ENCODE measurements at places on chromosomes 16 and 17. TPM values are rescaled to one million over a fixed set of nuclear protein-coding genes. Genes with fewer than 3 reads are reported as not detected.

- H3K27ac ChIP-seq = no peak overlapping the region
- DNase-seq = no peak
- H3K4me1 ChIP-seq = no peaks in the 10 kb centered on the region
- no peaks in the 10 kb centered on the region for H3K27me3 ChIP-seq
These were observed 446.0 kb upstream of the GOT2 start for GRCh38 chr16:59180083-59180476.

- peaks cover 5% of the 10 kb centered on the region for H3K4me1 ChIP-seq
- H3K4me3 ChIP-seq = no peak overlapping the region
- H3K27ac ChIP-seq = no peak overlapping the region
- H3K27me3 ChIP-seq = no peaks in the 10 kb centered on the region
These were observed 5.2 kb downstream of the PDP2 start for GRCh38 chr16:66885491-66885890.

- H3K27ac ChIP-seq = no peak overlapping the region
- H3K4me3 ChIP-seq = no peak overlapping the region
- DNase-seq = no peak
- no peaks in the 10 kb centered on the region for H3K36me3 ChIP-seq
- no peaks in the 10 kb centered on the region for H3K4me1 ChIP-seq
These were observed 15.4 kb upstream of the KATNB1 start for GRCh38 chr16:57720142-57720575.

DNA sequence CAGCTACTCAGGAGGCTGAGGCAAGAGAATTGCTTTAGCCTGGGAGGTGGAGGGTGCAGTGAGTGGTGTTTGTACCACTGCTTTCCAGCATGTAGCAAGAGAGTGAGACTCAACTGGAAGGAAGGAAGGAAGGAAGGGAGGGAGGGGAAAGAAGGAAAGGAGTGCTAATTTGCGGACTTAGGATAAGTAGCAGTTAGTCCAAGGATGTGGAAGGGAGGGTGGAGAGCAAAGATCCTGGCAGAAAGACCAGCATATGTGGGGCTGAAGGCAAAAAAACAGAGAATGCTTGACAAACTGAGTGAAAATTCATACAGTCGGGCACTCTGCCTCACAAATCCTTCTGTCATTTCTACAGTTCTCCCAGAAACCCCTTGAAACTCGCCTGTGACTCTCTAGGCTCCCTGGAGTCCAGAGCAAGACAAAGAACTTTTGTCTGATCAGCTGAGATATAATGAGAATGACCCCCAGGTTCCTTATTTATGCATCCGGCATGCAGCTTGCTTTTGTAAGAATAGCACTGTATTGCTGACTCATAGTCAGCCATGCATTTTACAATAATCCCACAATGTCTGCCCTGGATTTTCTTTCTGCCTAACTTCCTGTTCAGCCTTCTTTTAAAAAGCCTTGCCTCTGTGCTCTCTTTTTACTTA, 31.5 kb downstream of the CDK5RAP3 start:
- H3K27me3 ChIP-seq = no peaks in the 10 kb centered on the region
- DNase-seq = no peak
- peak overlapping the region; percentile 37 for H3K27ac ChIP-seq
- H3K4me1 ChIP-seq = peaks cover 19% of the 10 kb centered on the region
- H3K36me3 ChIP-seq = no peaks in the 10 kb centered on the region

- no peaks in the 10 kb centered on the region for H3K27me3 ChIP-seq
- H3K4me1 ChIP-seq = peaks cover 23% of the 10 kb centered on the region
- peak; percentile 99 for DNase-seq
- H3K36me3 ChIP-seq = no peaks in the 10 kb centered on the region
These were observed 31.5 kb upstream of the B4GALNT2 start for GRCh38 chr17:49101054-49101534.

DNA sequence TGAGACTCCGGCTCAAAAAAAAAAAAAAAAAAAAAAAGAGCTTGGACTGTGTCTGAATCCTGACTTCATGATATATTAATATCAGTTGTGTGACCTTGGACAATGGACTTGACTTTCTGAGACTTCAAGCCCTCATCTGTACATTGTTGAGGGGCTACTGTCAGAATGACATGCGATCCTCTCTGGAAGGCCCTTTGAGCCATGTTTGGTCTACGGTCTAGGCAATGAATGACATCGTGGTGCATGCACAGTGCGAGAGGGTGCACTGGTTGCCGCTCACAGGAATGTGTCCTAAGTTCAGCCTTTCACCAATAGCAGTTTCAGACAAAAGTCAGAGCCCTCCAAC, 43.0 kb upstream of the ZNF629 start:
- H3K4me1 ChIP-seq = no peaks in the 10 kb centered on the region
- H3K36me3 ChIP-seq = no peaks in the 10 kb centered on the region
- no peak for DNase-seq
- H3K27ac ChIP-seq = no peak overlapping the region
- H3K4me3 ChIP-seq = no peak overlapping the region

GRCh38 chr16:75836347-75837010, 110.2 kb upstream of the CPHXL start:
- no peak overlapping the region for H3K27ac ChIP-seq
- H3K27me3 ChIP-seq = no peaks in the 10 kb centered on the region
- no peaks in the 10 kb centered on the region for H3K4me1 ChIP-seq
- no peak for DNase-seq
- no peak overlapping the region for H3K4me3 ChIP-seq

DNA sequence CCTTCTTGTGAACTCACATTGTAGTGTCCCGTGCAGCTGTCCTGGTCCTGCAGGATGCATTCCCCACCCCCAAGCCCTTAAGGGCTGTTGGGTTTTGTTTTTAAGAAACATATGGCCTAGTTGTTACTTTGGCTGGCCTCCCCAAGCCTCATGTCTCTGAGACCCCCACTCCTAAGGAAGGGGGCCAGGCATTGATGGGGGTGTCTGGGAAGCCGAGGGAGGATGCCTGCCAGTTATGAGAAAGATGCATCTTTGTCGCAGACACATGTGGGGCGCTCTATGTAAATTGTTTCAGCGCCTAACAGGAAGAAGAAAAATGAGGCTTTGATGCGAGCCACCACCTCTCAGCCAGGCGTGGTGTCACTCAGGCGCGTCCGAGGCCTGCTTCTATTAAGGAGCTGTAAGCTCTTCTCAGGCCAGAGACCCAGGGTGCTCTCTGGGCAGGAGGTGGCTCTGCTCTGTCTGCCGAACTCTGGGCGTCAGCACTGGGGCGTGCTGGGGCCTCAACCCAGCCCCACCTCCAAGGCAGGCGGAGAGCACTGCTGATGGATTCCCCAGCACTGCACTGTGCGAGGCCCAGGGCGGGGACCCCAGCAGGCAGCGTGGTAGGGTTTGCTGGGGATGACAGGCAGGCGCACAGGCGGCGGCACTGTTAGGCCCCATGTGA, 70.6 kb downstream of the SREBF1 start:
- H3K36me3 ChIP-seq = no peaks in the 10 kb centered on the region
- DNase-seq = no peak
- H3K4me3 ChIP-seq = no peak overlapping the region
- H3K4me1 ChIP-seq = peaks cover 20% of the 10 kb centered on the region
- no peaks in the 10 kb centered on the region for H3K27me3 ChIP-seq
- peak overlapping the region; percentile 91 for H3K27ac ChIP-seq

GRCh38 chr16:12417815-12418211, 385.9 kb downstream of the CPPED1 start:
- no peaks in the 10 kb centered on the region for H3K27me3 ChIP-seq
- H3K27ac ChIP-seq = no peak overlapping the region
- H3K4me3 ChIP-seq = no peak overlapping the region
- H3K36me3 ChIP-seq = no peaks in the 10 kb centered on the region
- DNase-seq = no peak

GRCh38 chr17:2058586-2059546, 4.0 kb downstream of the HIC1 start:
- peaks cover 7% of the 10 kb centered on the region for H3K4me1 ChIP-seq
- H3K4me3 ChIP-seq = no peak overlapping the region
- no peak for DNase-seq
- H3K27me3 ChIP-seq = peaks cover 7% of the 10 kb centered on the region
- peaks cover 10% of the 10 kb centered on the region for H3K36me3 ChIP-seq
- no peak overlapping the region for H3K27ac ChIP-seq

GRCh38 chr17:75475144-75475835, 18.9 kb downstream of the TMEM94 start:
- peaks cover 2% of the 10 kb centered on the region for H3K36me3 ChIP-seq

DNA sequence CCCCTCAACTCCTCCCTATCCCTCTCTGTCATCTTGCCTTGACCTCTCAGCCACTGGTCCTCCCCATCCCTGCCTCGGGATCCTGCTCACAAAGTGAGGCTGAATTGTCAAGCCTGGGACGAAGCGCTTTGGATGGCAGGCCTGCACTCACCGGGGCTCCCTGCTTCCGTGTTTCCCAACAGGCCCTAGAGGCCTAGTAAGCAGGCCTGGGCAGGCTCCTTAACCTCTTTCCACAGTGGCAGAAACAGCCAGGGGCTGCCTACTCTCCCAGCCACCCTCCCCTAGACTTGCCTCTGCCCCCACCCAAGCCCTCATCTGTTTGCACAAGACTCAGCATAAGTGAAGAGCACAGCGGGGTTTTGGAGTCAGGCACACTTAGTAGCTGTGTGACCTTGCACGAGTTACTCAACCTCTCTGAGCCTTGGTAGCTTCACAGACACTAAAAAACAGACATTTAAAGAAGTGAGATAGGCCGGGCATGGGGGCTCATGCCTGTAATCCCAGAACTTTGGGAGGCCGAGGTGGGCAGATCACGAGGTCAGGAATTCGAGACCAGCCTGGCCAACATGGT, 5.0 kb upstream of the FADS6 start:
- H3K36me3 ChIP-seq = no peaks in the 10 kb centered on the region
- no peak overlapping the region for H3K27ac ChIP-seq
- H3K4me1 ChIP-seq = peaks cover 4% of the 10 kb centered on the region
- no peak overlapping the region for H3K4me3 ChIP-seq
- DNase-seq = no peak
- peaks cover 28% of the 10 kb centered on the region for H3K27me3 ChIP-seq

DNA sequence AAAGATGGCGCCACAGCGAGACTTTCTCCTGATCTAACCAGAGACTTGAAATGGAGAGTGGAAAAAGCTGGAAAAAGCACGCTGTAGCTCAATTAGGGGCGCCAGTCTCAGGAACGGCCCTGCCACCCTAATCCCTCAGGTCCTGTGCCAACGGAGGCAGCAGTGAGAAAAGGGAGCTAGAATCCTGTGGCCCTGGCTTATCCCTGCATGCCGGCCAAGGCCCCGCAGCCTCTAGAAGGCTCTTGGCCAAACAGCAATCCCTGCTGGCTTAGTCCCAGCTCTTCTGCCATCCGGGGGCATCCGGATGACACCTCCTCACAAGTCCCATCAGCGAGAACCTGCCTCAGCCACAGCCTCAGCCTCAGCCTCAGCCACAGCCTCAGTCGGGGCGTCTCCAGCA, 69.8 kb downstream of the MRM3 start:
- H3K36me3 ChIP-seq = peaks cover 16% of the 10 kb centered on the region
- H3K27ac ChIP-seq = no peak overlapping the region
- no peak overlapping the region for H3K4me3 ChIP-seq
- DNase-seq = no peak

- H3K36me3 ChIP-seq = peaks cover 2% of the 10 kb centered on the region
- peaks cover 24% of the 10 kb centered on the region for H3K4me1 ChIP-seq
- no peaks in the 10 kb centered on the region for H3K27me3 ChIP-seq
- DNase-seq = no peak
- peak overlapping the region; percentile 91 for H3K4me3 ChIP-seq
These were observed 495 bp downstream of the PARN start for GRCh38 chr16:14629612-14629918.

- no peak for DNase-seq
- no peaks in the 10 kb centered on the region for H3K4me1 ChIP-seq
- peak overlapping the region; percentile 50 for H3K4me3 ChIP-seq
- no peak overlapping the region for H3K27ac ChIP-seq
- H3K27me3 ChIP-seq = no peaks in the 10 kb centered on the region
These were observed 1.2 kb downstream of the GALK1 start for GRCh38 chr17:75763613-75764416.

DNA sequence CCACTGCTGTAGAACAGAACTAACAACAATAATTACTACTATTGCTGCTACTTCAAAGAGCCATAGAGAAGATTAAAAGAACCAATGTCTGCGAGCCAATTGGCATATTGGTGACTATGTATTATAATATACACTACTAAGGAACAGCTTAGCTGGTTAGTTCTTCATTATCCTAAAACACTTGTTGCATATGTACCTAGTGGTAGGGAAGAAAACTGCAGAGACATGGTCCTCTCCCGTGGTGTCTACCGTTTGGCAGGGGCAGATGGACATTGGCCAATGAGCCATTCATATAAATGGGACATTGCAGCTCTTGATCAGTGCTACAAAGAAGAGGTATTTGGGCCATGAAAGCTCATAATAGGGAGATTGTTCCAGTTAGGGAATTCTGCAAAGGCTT, 46.4 kb upstream of the CLEC3A start:
- H3K27me3 ChIP-seq = no peaks in the 10 kb centered on the region
- DNase-seq = no peak
- no peaks in the 10 kb centered on the region for H3K4me1 ChIP-seq
- H3K4me3 ChIP-seq = no peak overlapping the region
- H3K27ac ChIP-seq = no peak overlapping the region
- no peaks in the 10 kb centered on the region for H3K36me3 ChIP-seq

GRCh38 chr17:6670571-6670970, 19.0 kb downstream of the C17orf100 start:
- peak overlapping the region; percentile 92 for H3K27ac ChIP-seq
- H3K36me3 ChIP-seq = no peaks in the 10 kb centered on the region
- H3K4me1 ChIP-seq = peaks cover 43% of the 10 kb centered on the region
- DNase-seq = no peak

- H3K4me1 ChIP-seq = peaks cover 39% of the 10 kb centered on the region
- no peaks in the 10 kb centered on the region for H3K36me3 ChIP-seq
- no peak for DNase-seq
- H3K27ac ChIP-seq = peak overlapping the region; percentile 36
- no peaks in the 10 kb centered on the region for H3K27me3 ChIP-seq
These were observed 29.4 kb upstream of the PRKCA start for GRCh38 chr17:66272811-66273585.

DNA sequence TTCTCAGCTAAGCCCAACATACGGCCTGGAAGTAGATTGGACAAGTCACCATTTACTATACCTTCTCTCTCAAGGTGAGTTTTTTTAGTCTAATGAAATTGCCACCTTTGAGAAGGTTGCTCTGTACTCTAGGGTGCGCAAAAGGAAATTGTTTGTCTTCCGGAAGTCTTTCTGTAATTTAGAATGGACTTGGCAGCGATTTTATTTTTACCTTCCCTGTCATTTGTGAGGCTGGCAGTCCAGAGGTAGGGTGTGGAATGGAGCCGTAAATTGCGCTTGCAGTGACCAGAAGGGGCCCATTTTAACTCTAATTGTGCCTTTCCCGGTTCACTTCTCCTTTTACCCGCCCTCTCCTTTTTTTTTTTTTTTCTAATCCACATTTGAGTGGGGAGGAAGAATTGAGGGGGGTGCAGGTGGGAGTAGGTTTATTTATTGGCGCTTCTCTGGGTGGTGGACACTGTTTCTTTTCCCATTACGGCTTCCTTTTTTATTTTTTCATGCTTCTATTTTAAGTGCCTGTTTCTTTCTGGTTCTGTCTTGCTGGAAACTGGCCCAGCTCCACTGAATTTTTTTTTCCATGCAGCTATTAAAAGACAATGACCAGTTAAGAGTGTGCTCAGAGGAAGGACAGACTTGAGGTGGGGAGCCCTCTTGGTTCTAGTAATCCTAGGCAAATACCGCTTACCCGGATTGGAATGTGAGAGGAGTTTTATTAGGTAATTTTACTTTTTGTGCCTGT, 89.7 kb upstream of the CLEC18A start:
- no peak overlapping the region for H3K27ac ChIP-seq
- no peaks in the 10 kb centered on the region for H3K4me1 ChIP-seq

Gene OTOP2
- polyA plus RNA-seq = not detected

Gene SSTR5
- polyA plus RNA-seq = not detected

Gene PRSS27
- polyA plus RNA-seq = 0.20 TPM

Gene CCL8
- polyA plus RNA-seq = not detected

Gene AOC2
- 0.73 TPM for polyA plus RNA-seq

Gene CA5A
- not detected for polyA plus RNA-seq

Gene ZC3H7A
- 43.9 TPM for polyA plus RNA-seq

Gene PTX4
- not detected for polyA plus RNA-seq

Gene RNF227
- polyA plus RNA-seq = 5.7 TPM

Gene TOX3
- not detected for polyA plus RNA-seq

Gene SLC13A2
- not detected for polyA plus RNA-seq

Gene ESRP2
- polyA plus RNA-seq = 39.2 TPM
